Vagina (tissue), 2 donors: ENCODE measurements at places on chromosomes 12 and 14. TPM values are rescaled to one million over a fixed set of nuclear protein-coding genes. Genes with fewer than 3 reads are reported as not detected.
A peak's percentile ranks its signal among the peaks of the same experiment; 100 is the strongest.

DNA sequence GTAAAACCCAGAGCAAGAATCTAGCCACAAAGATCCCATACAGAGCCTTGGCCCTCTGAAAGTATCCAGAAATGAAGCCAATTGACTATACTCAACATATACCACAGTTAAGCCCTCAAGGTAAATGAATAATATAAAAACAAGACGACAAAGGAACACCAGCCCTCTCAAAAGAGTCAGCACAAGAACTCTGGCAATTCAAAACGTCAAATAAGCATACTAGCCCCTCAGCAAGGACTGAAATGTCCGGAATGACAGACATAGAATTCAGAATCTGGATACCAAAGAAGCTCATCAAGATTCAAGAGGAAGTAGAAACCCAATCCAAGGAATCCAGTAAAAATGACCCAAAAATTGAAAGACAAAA is 49.9 kb downstream of the GTF2A1 start:
- H3K4me1 ChIP-seq = peaks cover 11% of the 10 kb centered on the region
- no peak for DNase-seq
- no peak overlapping the region for H3K4me3 ChIP-seq
- H3K27ac ChIP-seq = peak overlapping the region; percentile 87

DNA sequence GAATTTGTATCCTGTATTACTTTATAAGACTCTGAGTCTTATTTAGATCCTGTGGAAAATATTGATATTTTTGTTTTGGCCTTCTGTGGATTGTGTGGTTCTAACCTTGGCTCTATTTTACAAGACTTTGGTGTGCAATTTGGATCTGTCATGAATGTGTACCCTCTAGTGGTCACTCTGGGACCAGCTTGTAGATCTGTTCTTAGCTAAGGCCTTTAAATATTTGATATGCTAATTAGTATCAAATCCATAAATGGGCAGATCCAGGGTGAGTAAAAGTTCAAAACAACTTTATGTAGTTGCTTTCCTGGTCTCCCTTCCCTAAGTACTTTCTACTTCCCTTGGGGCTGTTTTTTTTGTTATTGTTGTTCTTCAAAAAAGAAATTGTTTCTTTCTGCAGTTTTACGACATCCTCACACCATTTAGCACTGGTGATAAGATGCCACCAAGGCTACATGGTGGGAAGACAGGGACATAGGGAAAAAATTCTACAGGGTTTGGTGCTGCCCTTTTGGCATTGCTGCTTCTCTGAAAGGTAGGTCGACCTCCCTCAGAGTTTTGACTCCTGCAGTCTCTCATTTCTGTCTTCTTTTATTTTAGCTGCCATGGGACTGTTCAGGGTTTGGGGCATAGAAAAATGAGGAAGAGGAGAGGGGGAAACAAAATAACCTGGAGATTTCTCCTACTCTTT is 238.5 kb downstream of the GPHN start:
- no peak for DNase-seq
- no peaks in the 10 kb centered on the region for H3K36me3 ChIP-seq
- H3K27ac ChIP-seq = no peak overlapping the region
- no peak overlapping the region for H3K4me3 ChIP-seq

- H3K27me3 ChIP-seq = no peaks in the 10 kb centered on the region
- peaks cover 8% of the 10 kb centered on the region for H3K4me1 ChIP-seq
- H3K4me3 ChIP-seq = no peak overlapping the region
- H3K36me3 ChIP-seq = no peaks in the 10 kb centered on the region
- no peak for DNase-seq
These were observed 88.7 kb upstream of the RAP1B start for GRCh38 chr12:68521848-68522502.

- peaks cover 55% of the 10 kb centered on the region for H3K36me3 ChIP-seq
- DNase-seq = peak; percentile 96
- peaks cover 25% of the 10 kb centered on the region for H3K4me1 ChIP-seq
- H3K4me3 ChIP-seq = no peak overlapping the region
- H3K27ac ChIP-seq = peak overlapping the region; percentile 84
- no peaks in the 10 kb centered on the region for H3K27me3 ChIP-seq
These were observed 50.7 kb downstream of the TPCN1 start for GRCh38 chr12:113271853-113272561.

GRCh38 chr12:61808856-61809255 is 451.3 kb upstream of the USP15 start:
- DNase-seq = no peak
- no peak overlapping the region for H3K27ac ChIP-seq
- H3K4me3 ChIP-seq = no peak overlapping the region
- no peaks in the 10 kb centered on the region for H3K27me3 ChIP-seq

GRCh38 chr12:88052686-88053085 is 23.5 kb upstream of the C12orf50 start:
- H3K36me3 ChIP-seq = no peaks in the 10 kb centered on the region
- H3K4me1 ChIP-seq = no peaks in the 10 kb centered on the region
- no peak overlapping the region for H3K27ac ChIP-seq

- DNase-seq = no peak
- H3K4me3 ChIP-seq = no peak overlapping the region
- H3K27me3 ChIP-seq = no peaks in the 10 kb centered on the region
- no peak overlapping the region for H3K27ac ChIP-seq
- no peaks in the 10 kb centered on the region for H3K36me3 ChIP-seq
These were observed 1.9 kb upstream of the KRT79 start for GRCh38 chr12:52836042-52836466.

GRCh38 chr14:69530095-69530494 is 44.6 kb downstream of the CCDC177 start:
- no peak overlapping the region for H3K27ac ChIP-seq
- no peaks in the 10 kb centered on the region for H3K36me3 ChIP-seq
- no peak overlapping the region for H3K4me3 ChIP-seq
- no peaks in the 10 kb centered on the region for H3K4me1 ChIP-seq
- H3K27me3 ChIP-seq = no peaks in the 10 kb centered on the region

DNA sequence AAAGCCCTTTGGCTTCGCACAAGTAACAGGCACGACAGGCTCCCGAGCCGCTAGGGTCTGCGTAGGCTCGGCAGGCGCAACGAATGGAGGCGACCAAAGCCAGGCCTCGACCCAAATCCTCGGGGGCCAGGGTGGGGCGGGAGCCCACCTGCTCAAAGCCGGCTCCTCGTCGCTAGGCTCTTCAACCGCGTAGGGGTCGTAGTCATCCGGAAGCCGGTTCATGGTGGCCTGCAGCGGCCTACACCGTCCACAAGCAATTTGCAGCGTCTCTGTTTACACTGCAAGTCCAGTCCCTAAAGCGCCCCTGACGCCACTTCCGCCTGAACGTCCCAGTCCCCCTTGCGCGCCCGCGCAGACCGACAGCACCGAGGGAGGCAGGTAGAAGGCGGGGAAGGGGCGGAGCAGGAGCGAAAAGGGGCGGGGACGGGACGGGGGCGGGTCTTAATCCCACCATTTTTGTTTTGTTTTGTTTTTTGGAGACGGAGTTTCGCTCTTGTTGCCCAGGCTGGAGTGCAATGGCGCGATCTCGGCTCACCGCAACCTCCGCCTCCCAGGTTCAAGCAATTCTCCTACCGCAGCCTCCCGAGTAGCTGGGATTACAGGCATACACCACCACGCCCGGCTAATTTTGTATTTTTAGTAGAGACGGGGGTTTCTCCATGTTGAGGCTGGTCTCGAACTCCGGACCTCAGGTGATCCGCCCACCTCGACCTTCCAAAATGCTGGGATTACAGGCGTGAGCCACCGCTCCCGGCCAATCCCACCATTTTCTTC is at the start of gene EAPP:
Gene EAPP, minus strand, starts transcription at position 295 of the 774 bp plus-strand sequence. Its CDS starts 73 bp downstream, at position 222.
- peak; percentile 99 for DNase-seq
- H3K36me3 ChIP-seq = peaks cover 17% of the 10 kb centered on the region
- no peaks in the 10 kb centered on the region for H3K27me3 ChIP-seq

The PITPNM2 gene
- 8.1 TPM for total RNA-seq

The P3H3 gene
- 37.3 TPM for total RNA-seq

The TAMALIN gene
- 47.1 TPM for total RNA-seq

DNA sequence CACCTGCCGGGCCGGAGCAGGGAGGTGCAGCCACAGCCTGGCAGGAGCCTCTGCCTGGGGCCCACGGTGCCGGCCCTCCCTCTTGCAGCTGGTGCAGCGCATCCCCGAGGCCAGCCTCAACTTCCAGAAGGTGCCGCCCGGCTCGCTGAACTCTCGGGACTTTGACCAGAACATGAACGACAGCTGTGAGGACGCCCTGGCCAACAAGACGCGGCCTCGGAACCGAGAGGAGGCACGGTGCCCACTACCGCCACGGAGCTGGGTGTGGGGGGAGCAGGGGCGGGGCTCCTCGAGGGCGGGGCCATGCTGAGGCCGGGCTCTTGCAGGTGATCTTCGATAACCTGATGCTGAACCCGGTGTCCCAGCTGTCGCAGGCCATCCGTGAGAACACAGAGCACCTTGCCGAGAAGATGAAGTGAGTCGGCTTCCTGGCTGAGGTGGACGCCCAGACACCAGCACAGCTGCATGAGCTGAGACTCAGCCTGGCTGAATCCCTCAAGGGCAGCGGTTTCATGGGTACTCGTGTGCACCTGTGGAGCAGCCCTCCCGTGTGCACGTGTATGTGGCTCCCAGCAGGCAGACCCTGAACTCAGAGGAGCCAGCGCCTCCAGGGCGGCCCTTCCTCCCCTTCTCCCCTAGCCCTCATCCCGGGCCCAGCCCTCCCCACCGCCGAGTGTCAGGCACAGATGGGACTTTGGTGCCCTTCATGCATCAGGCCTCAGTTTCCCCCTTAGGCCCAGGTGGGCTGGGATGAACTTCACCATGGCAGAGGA is 28.6 kb downstream of the CEP170B start:
- peaks cover 13% of the 10 kb centered on the region for H3K4me1 ChIP-seq
- no peak overlapping the region for H3K4me3 ChIP-seq
- no peak overlapping the region for H3K27ac ChIP-seq
- no peaks in the 10 kb centered on the region for H3K36me3 ChIP-seq
- no peak for DNase-seq
- H3K27me3 ChIP-seq = no peaks in the 10 kb centered on the region
